ENCODE measurements at places on chromosomes 4 and X.
A peak's percentile ranks its signal among the peaks of the same experiment; 100 is the strongest.

DNA sequence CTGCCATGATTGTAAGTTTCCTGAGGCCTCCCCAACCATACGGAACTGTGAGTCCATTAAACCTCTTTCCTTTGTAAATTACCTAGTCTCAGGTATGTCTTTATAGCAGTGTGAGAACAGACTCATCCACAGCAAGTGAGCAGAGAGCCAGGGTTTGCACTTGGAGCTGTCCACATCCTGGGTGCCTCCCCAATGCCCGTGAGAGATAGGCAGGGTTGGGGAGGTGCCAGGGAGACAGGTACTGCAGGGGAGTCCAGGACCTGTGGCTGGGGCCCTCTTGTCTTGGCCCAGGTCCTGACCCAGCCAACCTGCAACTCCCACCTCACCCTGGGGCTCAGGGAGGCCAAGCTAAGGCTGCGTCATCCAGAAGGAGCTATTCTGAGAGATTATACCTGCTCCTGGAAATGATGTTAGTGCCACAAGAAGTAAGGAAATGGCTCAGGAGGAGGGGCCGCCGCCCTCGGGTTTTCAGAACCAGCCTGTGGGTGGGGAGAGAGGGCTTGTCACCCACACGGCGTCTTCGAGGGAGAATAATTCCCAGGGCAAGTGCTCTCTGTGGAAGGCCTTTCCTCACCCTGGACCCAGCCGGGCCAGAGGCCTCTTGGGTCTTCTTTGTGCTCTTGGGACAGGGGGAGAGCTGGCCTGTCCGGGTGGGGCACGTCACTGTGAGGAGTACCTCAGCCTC, 66.5 kb downstream of the ADRA2C start:
- no peak for DNase-seq

DNA sequence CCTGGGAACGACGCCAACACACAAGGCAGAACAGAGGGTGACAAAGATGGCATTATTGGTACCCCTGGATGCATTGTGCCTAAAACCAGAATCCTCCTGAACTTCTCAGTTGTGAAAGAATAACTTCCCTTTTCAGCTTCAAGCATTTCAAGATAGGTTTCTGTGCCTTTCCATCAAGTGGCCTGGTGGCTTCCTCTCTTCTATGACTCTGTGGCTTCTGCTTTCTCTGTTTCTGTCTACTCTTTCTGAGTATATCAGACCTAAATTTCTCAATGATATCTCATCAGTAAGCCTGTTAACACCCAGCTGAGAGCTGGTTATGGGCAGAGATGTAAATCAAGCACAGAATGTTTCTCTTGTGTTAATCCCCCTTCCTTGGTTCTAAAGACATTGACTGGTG, 21.4 kb upstream of the FAM9B start:
- no peak for DNase-seq

DNA sequence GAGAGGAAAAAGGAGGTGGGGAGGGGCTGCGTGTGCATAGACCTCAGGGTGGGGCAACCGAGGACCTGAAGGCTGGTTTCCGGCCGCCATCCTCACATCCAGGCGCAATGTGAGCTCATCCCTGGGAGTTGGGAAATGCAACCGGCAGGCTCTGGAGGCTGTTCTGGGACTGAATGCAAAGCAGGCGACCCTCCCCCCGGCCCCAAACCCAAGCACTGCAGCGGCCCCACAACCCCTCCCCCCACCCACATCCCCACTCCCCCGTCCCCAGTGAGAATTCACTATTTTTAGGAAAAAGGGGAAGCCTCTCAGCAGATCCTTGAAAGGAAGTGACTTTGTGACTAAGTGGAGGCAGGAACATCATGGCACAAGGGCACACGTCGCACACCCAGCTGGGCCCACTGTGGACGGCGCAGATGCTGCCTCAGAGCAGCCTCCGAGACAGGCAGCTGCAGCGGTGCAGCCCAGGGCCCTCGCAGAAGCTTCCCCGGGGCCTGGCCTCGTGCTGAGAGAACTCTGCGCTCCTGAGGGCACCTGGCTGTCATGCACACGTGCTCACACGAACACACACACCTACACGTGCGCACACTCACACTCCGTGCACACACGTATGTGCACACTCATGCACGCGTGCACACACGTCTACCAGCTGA, 1.3 kb upstream of the PDE6B start:
- no peak for DNase-seq

GRCh38 chr4:83362492-83363329, 28.1 kb upstream of the HPSE start:
- no peak for DNase-seq

DNA sequence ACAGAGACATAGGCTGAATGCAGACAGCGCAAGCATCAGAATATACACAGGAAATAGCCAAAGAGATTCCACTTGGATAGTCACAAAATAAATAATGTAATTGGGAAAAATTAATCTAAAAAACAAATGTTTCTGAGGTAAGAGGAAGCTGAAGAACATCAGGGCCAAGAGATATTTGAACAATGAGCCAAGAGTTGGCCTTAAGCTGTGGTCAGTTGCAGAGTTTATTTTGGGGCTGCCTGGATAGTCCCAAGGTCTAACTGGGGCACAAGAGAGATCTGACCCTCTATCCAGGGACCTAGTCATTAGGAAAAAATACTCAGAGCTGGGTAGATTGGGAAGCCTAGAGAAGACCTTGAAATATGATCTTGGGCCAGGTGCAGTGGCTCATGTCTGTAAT, 31.3 kb upstream of the FGF16 start:
- no peak for DNase-seq

GRCh38 chrX:20284992-20285391, 18.3 kb upstream of the RPS6KA3 start:
- no peak for DNase-seq

- DNase-seq, result no peak
Measured at GRCh38 chr4:3017504-3017903, 54.1 kb downstream of the GRK4 start.

DNA sequence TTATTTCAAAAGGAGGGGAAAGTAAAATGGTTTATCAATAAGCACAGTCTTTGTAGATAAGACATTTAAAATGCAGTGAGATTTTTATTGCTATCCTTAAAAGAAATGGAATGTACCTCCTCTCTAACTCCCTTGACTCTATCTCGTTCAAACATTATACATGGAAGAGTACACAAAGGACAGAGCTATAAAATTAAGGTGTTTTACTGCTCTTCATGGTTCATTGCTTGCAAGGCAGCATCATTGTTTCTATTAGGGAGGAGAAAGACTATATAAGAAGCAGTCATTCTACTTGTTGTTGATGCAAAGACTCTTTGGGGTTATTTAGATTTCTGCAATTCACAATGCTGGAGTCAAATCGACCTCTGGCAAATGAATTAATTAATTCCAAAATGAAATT, 380.2 kb upstream of the NDST3 start:
- DNase-seq, result no peak

- no peak for DNase-seq
Measured at GRCh38 chrX:153626025-153626633, 20.9 kb upstream of the DUSP9 start.

- no peak for DNase-seq
Measured at GRCh38 chr4:62210486-62210885, 1010.4 kb downstream of the ADGRL3 start.

DNA sequence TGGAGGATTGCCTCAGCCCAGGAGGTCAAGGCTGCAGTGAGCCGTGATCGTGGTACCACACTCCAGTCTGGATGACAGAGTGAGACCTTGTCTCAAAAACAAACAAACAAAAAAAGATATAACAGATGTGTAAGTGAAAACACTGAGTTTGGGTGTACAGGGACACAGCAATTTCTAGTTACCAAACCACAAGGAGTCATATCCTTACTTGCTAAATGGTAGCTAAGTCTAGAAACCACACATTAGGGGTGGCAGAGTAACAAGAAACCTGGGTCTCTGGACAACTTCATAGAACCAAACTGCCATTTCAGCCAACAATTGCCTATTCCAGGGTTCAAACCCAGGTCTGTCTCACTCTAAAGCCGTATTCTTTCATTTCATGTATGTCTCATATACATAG, 20.8 kb downstream of the PPEF2 start:
- no peak for DNase-seq

DNA sequence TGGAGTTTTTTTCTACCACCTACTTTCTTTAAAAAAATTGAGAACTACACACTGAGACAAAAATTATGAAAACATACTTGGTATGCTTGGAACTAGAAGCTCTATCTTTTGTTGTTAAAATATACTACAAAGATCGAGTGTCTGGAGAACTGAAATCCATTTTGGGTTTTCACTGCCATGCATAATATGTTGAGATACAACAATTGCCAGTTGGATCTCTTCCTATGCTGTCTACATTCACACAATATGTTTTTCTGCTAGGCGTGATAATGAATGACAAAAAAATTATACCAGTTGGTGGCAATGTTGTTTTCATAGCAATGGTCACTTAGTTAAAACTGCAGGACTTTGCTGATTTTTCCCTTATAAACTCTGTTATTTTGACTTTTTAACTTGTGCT, 605.4 kb upstream of the LCORL start:
- no peak for DNase-seq

DNA sequence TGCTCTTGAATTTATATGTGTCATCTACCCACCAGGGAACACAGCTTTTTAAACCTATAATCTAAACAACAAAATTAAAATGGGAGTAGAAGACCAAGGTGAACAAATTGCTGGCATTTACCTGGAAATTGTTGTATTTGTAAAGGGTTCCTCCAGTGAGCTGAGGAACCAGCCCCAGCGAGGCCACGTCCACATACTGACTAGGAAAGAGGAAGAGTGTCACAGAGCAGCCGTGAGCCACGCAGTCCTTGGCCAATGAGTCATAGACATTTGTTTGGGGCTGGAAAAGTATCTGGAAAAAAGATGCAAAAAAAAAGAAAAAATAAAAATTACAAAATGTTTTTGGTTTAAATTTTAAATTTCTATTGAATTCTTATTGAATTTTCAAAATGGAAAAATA, 58.7 kb downstream of the METTL14 start:
- DNase-seq, result no peak

GRCh38 chr4:100894339-100894870, 376.6 kb upstream of the EMCN start:
- no peak for DNase-seq

DNA sequence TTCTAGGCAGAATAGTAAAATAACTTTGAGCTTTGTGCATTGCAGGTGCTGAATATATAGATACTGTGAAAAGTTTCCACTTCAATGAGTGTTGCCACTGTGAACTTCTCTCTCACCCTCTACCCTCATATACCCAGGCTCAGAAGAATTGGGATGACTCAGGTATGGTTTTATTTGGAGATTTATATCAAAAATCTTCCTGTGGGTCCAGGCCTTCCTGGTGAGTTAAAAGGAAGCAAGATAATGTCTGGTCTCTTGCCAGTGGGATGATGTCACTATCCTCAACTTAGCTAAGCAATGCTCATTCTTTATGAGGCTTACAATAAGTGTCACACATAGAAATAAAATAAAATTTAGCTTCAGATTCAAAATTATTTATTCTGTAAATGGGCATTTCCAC, 153.3 kb upstream of the TENT5D start:
- DNase-seq, result no peak

GRCh38 chrX:40543661-40544328, 37.0 kb upstream of the ATP6AP2 start:
- DNase-seq, result peak; percentile 25

DNA sequence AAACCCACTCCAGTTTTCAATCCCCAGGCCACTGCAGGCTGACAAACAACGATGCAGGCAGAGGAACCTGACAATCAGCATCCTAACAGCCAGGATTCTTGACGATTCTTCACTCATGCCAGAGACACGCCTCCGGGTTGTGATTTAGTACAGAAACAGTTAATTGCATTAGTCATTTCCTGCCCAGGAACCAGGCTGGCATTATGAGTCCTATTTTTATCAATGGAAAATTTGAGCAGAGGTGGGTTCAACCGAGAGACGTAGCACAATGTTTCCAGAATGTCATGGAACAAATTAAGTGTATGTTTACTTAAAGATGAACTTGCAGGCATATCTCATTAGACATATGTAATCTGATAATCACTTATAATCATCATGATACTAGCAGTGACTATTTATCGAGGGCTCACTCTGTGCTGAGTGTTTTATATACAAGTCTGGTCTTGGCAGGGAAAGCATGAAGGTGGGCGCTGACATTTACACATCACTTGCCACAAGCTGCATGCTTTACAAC, 159.7 kb downstream of the NSUN7 start:
- no peak for DNase-seq

- no peak for DNase-seq
Measured at GRCh38 chr4:108804648-108805273, 41.9 kb upstream of the ETNPPL start.

GRCh38 chrX:22690116-22690515, 309.6 kb upstream of the DDX53 start:
- no peak for DNase-seq

GRCh38 chr4:118872181-118872580, 16.5 kb upstream of the SYNPO2 start:
- no peak for DNase-seq

DNA sequence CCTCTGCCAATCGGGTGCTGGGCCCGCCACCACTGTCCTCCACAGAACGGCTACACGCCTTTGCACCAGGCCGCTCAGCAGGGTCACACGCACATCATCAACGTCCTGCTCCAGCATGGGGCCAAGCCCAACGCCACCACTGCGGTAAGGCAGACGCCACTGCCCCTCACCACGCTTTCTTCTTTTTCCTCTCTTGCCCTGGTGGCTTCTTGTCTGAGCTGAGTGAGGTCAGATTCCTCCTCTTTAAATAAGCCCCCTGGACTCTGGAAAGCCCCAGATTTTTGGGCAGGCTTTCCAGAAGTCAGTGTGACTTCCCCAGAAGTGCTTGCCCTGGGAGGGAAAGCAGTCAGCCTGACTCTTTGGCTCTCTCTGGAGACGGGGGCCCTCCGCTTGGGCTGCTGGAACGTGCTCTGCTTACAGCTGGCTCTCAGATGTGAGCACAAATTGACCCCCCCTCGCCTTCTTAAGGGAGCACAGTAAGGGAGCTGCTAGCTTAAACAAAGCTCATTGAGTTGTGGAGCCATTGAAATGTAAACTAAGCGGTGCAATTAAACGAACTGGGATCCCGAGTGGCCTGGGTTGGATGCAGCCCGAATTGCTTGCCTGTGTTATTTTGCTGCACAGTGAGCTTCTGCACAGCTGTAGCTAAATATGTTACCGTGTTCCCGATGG, 243.1 kb downstream of the ANK2 start:
- peak; percentile 59 for DNase-seq

- no peak for DNase-seq
Measured at GRCh38 chrX:85029043-85029442, 25.4 kb downstream of the APOOL start.

DNA sequence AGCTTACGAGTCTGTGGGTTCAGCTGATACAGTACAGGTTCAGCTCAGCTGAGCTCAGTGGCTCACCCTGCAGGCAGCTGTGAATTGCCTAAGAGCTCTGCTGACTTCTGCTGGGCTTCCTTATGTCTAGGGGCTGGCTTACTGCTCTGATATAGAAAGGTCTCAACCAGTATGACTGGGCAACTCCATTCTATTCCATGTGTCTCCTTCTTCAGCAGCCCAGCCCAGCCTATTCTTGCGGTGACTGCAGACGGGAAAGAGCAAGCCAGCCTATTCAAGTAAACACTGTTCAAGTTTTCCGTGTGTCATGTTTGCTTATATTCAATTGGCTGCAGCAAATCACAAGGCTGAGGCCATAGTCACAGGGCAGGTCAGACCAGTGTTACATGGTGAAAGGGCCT, 615.4 kb upstream of the ZFP42 start:
- DNase-seq, result no peak

All from thyroid gland (tissue), 4 donors.